CD4-positive, alpha-beta T cell treated with Interleukin-17A for 1 hour (primary cell): ENCODE measurements at places on chromosomes 6 and 20.

- no peak for DNase-seq
Observed at GRCh38 chr20:32139947-32140346, 30.4 kb downstream of the TM9SF4 start.

DNA sequence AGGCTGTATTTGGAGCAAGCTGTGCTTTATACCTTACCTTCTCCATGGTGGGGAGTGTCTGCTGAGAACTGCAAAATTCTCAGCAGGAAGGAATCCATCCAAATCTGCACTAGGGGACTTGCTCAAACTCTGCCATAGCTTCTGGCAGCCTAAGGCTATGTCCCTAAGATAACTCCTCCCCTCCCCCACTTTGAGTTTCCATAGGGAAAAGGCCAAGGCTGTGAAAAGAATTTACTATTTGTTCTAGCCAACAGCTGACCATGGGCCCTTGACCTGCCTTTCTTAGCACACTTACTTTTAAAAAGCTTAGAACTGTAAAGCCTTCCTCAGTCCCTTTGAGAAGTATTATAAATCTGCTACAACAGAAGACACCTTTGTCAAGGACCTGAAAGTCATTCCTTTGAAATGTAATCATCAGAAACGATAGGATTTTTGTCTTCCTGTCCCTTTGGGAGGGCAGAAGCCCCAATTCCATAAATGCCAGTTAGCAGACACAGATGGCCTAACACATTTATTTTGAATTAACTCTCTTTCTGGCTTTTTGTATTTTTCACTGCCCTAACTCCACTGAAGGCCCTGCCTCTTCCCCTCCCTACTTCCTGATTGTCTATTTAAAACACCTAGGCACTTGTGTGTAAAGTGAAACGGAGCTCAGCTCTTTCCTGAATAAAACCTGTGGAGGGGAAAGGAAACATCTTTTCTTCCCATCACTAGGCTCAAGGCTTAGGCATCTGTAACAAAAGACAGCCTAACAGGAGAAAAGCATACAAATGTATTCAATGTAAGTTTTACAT is 157.1 kb downstream of the AKAP7 start:
- DNase-seq: no peak

GRCh38 chr6:35557239-35557638 is 44.5 kb upstream of the TULP1 start:
- no peak for DNase-seq

- DNase-seq: no peak
Observed at GRCh38 chr6:28943223-28943556, 19.4 kb upstream of the TRIM27 start.

- no peak for DNase-seq
Observed at GRCh38 chr20:44231193-44231592, 15.9 kb upstream of the GDAP1L1 start.

DNA sequence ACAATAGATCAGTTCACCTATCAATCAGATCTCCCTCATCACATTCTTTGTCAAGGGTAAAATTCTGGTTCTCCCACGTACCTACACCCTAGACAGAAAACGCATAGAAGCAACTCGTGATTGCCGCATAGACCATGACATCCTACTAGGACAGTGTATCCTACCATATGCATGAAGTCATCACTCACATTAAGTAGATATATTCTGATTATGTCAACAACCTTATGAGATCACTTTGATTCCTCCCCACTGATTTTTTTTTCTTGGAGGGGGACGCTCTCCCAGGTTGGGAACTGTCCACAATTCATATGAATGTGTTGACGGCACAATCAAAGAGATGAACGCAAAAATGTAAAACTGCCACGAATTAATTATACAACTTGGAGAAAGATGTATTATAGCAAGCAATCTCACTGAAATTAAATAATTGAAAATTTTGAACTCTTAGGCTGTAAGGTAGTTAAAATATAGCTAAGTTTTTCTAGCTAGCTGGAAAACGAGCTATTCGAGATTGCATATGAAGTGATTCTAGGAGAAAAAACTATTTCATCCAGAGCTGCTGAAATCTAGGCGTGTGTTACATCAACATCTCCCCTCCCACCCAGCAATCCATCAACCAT is 82.5 kb upstream of the CCDC28A start:
- no peak for DNase-seq

- no peak for DNase-seq
Observed at GRCh38 chr20:34084227-34084923, 27.7 kb downstream of the EIF2S2 start.

DNA sequence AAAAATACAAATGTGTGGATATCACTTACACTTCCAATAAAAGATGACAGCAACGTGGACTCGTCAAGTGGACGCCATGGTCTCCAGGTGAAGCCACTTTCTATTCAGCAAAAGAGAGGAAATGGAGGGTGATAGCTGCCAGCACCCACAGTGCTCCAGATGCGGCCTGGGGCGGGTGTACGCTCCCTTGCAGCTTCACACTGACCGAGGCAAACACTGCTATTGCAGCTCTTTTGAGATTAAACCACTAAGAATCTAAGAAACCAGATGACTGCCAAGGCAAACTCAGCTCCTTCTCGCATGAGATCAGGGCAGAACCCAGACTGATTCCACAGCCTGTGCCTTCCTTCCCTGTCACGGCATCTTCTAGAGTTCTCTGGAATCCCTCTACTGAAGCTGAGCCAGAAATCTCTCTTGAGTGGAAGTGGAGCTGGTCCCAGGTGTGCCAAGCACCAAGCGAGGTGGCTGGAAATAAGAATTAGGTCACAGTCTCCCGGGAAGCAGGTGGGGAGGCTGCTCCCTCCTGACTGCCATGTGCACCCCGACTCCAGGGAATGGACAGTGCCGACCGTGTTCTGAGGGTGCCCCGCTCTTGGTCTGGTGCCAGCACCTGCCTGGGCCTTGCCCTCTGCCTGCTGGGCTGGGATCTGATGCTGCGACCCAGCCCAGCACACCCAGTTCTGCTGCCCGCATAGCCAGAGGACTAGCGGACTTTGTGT is 90.1 kb upstream of the AFDN start:
- no peak for DNase-seq

- DNase-seq: no peak
Observed at GRCh38 chr6:108222064-108222463, 38.8 kb downstream of the SNX3 start.

DNA sequence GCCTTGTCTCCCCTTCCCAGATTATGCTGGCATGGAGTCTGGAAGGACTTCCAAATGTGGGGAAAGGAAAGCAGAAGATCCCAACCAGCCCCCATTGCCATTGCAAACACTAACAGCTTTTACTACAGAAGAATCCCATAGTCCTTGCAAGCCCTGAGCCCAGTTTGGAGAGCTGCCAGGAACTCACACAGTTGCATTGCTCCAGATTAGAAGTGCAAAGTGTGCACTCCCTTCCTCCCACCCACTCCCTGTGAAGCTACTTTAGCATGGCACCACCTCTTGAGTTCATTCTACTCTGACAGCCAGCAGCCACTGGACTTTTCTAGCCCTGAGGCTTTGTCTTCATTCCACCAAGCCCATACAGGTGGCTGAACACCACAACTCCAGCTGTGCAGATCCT is 67.6 kb downstream of the SLC22A2 start:
- DNase-seq: no peak

DNA sequence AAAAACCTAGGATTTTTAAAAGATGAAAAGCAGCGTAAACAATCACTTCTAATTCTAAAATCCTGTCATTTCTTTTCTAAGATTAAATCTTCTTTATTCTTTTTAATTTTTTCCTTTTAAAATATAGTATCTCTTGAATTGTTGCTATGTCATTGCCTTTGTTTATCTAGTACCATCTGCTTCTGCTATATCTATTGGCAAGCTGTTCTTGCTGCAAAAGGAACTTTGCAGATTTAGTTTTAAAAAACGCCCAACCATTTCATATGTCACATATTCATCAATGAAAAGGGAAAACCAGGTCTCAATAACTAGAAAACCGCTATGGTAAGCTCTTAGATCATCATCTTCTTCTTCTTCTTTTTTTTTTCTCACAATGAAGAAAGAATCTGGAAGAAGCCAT is 11.5 kb upstream of the EEF1A1 start:
- no peak for DNase-seq

DNA sequence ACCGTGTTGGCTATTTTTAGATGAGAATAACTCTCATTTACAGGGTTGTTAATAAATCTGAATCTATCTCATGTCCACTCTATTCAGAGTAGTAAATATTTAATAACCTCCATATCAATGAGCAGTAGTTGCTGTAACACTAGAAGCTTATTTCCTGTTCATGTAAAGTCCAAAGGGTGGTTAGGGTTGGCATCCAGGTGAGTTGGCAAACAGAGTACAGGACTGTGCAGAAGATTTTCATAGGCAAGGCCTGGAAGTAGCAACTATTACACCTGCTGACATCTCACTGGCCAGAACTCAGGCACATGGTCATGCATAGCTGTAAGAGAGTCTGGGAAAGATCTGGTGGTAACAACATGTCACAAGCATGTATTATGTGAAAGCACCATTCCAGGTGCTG is 147.5 kb downstream of the PHF3 start:
- DNase-seq: no peak
